AG09309 (cell line): ENCODE measurements at places on chromosomes 12 and 14.

GRCh38 chr12:68439368-68440045, 107.3 kb upstream of the MDM1 start:
- no peak for DNase-seq

DNA sequence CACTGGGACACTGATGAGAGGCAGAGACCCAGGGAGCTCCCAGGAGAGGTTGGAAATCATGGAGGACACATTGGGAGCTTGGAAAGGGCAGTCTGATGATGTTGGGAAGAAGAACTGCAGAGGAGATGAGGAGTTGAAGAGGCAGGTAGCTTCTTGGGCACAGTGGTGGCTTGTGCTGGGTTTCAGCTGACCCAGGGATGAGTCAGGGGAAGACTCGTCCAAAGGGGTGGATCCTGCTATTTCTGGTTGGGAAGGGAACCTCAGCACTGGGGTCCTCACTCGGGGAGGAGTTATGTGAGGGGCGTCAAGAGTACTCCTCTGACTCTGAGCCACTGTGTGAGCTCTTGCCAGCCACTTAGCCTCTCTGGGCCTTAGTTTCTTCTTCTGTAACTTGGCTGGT, 11.5 kb downstream of the ADCY4 start:
- DNase-seq: no peak

- no peak for DNase-seq
Measured at GRCh38 chr12:80490329-80490728, 46.3 kb downstream of the PTPRQ start.

GRCh38 chr14:64704143-64704742, at the start of gene PLEKHG3:
PLEKHG3 (plus strand) TSS chr14:64704424; CDS start chr14:64727632, 23,208 bp downstream.
- no peak for DNase-seq

- no peak for DNase-seq
Measured at GRCh38 chr12:55607821-55608594, 28.7 kb upstream of the OR10P1 start.

GRCh38 chr14:56570295-56570694, 9.3 kb upstream of the TMEM260 start:
- DNase-seq: no peak

- DNase-seq: no peak
Measured at GRCh38 chr14:76761960-76762410, 717 bp downstream of the VASH1 start.
